ENCODE measurements at places on chromosomes 16 and 17.

DNA sequence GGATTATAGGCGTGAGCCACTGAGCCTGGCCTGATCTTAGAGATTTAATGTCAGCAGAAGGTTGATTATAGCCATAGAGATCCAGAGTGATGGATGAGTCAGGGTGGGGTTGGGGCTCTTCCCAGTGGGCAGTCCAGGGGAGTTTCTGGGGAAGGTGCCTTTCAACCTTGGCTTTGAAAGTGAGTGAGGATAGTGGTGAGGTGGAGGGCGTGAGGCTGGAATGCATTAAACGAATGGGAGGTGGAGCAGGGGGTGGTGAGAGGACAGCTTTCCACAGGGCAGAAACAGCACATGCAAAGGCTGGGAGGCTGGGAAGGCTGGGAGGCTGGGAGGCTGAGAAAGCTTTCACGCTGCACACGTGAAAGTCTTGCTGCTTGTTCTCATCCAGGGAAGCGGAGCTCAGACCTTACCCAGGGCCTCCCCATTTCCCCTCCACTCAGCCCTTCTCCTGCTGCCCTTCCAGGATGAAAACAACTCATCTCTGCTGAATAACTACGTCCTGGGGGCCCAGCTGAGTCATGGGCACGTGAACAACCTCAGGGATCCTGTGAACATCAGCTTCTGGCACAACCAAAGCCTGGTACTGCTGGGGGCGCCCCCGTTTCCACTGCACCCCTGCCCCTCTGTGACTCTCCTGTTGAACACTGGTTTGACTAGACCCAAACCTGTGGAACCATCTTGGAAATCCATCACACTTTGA lies 22.3 kb downstream of the ADGRG5 start:
- peak; percentile 40 for DNase-seq

GRCh38 chr16:29926711-29927052 lies 656 bp upstream of the KCTD13 start:
- DNase-seq = peak; percentile 68

DNA sequence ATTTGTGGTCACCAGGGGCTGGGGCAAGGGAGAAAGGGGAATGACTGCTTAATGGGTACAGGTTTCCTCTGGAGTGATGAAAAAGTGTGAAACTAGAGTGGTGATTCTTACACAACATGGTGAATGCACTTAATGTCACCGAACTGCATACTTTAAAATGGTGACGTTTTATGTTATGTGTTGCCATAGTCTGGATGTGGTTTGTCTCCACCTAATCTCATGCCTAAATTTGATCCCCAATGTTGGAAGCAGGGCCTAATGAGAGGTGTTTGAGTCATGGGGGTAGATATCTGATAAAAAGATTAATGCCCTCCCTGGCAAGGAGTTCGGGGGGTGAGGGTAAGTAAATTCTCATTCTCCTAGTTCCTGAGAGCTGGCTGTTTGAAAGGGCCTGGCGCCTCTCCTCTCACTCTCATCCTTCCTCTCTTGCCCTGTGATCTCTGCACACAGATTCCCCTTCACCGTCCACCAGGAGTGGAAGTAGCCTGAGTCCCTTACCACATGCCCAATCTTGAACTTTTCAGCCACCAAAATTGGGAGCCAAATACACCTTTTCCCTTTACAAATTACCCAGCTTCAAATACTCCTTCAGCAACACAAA lies 15.3 kb downstream of the XPO6 start:
- peak; percentile 25 for DNase-seq

GRCh38 chr17:40176754-40177110 lies 538 bp upstream of the RAPGEFL1 start:
- DNase-seq = no peak

DNA sequence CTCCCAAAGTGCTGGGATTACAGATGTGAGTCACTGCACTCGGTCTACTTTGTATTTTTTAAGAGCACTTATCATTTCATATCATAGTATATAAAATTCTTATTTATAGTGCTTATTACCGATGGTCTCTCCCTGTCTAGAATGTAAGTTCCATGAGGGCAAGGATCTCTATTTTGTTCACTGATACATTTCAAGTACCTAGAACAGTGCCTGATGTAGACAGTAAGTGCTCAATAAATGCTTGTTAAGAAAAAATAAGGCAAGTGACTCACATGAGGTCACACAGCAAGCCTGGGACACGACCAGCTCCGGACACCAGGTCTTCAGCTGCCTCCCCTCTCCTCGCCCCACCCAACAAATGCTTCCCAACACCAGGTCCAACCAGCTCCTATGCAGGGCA lies 23.9 kb downstream of the TRPV3 start:
- no peak for DNase-seq

GRCh38 chr16:27199736-27200135 lies 3.6 kb upstream of the KDM8 start:
- peak; percentile 62 for DNase-seq
